Fibroblast of the aortic adventitia (primary cell): ENCODE measurements at places on chromosomes 4 and X. TPM values are rescaled to one million over a fixed set of nuclear protein-coding genes. Genes with fewer than 3 reads are reported as not detected.

ODAPH gene
- not detected in 2 replicates for total RNA-seq

NPY5R gene
- total RNA-seq: not detected in 2 replicates

CXCR3 gene
- not detected in 2 replicates for total RNA-seq

CD38 gene
- 0.33 TPM in 1 of 2 replicates, not detected in the other for total RNA-seq

DGAT2L6 gene
- not detected in 2 replicates for total RNA-seq

GLUD2 gene
- 1.4 and 5.4 TPM in 2 replicates for total RNA-seq

TRO gene
- 12.5 and 13.1 TPM in 2 replicates for total RNA-seq

WDFY3 gene
- 26.8 and 86.9 TPM in 2 replicates for total RNA-seq

SMARCA1 gene
- total RNA-seq: 62.5 and 110 TPM in 2 replicates

HMX1 gene
- not detected in 2 replicates for total RNA-seq

DDX60 gene
- total RNA-seq: 24.8 and 49.0 TPM in 2 replicates

RAPGEF2 gene
- 25.7 and 44.0 TPM in 2 replicates for total RNA-seq

APELA gene
- total RNA-seq: not detected in 2 replicates

AFP gene
- total RNA-seq: 0.90 TPM in 1 of 2 replicates, not detected in the other

TMPRSS11B gene
- not detected in 2 replicates for total RNA-seq

ARAF gene
- 9.2 and 20.9 TPM in 2 replicates for total RNA-seq

HSFX1 gene
- total RNA-seq: 0.45 TPM in 1 of 2 replicates, not detected in the other

PRPS2 gene
- 7.9 and 37.7 TPM in 2 replicates for total RNA-seq
